Stimulated activated CD8-positive, alpha-beta memory T cell treated with anti-CD3 and anti-CD28 coated beads, Interleukin-4, amount 100 ng/mL, for 1 hour (primary cell): ENCODE measurements at places on chromosomes 13 and 19.

DNA sequence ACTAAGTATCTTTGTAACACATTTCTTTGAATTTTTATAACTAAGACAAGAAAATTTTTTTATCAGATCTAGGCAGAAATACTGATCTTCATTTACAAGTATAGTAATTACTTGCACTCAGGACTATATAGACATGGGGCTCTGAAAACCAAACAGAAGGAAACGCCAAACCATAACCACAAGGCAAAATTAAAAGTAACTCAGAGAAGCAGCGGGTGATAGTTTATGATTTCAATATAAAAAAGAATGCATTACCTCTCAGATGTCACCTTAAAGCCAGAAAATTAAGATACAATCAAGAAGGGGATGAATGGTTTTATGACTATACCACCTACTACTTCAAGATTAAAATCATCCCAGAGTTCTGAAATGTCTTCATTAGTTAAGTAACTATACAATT is 6.7 kb downstream of the SHISA2 start:
- DNase-seq: no peak

DNA sequence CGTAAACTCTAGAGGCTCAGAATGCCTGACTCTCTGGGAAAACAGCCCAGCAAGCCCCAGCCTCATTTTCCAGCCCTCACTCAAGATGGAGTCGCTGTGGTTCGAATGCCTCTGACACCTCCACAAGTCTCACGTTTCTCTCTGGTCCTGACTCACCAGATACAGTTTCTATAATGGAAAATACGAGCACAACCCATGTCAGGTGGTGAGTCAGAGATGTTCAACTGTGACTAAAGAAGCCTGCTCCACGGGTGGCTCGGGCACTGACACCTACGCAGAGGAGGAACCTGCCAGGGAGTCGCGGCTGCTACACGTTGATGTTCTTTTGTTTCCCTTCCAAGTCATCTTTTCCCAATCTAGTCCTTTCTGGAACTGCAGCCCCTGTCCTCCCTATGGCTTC is 87.1 kb upstream of the STK24 start:
- no peak for DNase-seq

DNA sequence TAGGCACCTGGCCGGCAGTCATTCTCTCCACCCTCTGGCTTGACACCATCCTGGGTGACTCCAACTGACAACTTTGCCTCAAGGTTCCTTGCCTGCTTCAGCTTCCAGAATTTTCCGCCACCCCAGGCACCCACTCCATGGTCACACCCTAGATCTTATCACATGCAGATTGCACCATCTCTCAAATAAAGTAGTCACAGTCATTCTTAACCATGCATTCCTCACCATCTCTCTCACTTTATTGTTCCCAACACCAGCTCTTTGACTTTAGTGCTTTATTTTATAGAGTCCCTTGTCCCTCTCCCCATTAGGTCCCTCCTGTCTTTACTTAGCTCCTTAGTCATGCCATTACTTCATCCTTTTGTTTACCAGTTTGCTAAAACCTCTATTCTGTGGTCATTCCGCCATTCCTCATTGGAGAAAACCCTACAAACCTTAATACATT is 351.7 kb downstream of the SPRY2 start:
- DNase-seq: no peak

GRCh38 chr13:90302107-90302506 is 1045.4 kb upstream of the MIR17HG start:
- no peak for DNase-seq

GRCh38 chr19:30631033-30631370 is 258.8 kb downstream of the ZNF536 start:
- DNase-seq: no peak

DNA sequence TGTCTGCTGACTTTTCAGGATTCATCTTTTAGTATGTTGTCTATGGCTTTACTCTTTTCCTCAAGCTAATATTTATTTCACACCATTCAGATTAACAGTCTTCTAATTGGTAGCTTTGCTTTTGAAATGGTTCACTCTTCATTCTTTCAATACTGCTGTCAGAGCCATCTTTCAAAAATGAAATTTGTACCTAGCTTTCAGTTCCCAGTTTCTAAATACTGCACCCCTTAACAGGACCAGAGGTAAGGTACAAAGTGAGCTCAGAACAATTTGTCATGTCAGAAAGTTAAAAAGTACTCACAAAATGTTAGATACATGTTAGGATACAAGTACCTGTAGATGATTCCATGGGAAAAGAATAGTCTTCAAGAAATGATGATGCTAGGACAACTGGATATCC is 83.0 kb downstream of the FNDC3A start:
- no peak for DNase-seq

- no peak for DNase-seq
These were observed 75.5 kb upstream of the MEDAG start for GRCh38 chr13:30830638-30830965.

DNA sequence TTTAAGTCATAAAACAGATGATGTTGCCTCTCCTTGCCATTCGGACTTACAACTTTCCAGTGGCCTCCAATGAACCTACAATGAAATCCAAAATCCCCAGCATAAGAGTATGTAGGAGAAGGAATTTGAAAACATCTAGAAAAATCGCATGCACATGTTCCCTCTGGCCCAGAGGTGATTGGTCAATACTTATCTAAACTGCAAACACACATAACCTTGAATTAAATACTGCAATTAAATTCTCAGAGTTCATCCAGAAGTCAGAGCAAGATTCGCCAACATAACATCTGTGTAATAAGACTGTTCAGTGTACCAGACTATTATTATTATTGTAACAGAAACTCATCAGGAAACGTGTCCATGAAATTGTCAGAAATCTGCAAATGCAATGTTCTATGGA is 82.2 kb upstream of the USP29 start:
- DNase-seq: no peak

- no peak for DNase-seq
These were observed 1.0 kb upstream of the MEF2B start for GRCh38 chr19:19170873-19171672.

DNA sequence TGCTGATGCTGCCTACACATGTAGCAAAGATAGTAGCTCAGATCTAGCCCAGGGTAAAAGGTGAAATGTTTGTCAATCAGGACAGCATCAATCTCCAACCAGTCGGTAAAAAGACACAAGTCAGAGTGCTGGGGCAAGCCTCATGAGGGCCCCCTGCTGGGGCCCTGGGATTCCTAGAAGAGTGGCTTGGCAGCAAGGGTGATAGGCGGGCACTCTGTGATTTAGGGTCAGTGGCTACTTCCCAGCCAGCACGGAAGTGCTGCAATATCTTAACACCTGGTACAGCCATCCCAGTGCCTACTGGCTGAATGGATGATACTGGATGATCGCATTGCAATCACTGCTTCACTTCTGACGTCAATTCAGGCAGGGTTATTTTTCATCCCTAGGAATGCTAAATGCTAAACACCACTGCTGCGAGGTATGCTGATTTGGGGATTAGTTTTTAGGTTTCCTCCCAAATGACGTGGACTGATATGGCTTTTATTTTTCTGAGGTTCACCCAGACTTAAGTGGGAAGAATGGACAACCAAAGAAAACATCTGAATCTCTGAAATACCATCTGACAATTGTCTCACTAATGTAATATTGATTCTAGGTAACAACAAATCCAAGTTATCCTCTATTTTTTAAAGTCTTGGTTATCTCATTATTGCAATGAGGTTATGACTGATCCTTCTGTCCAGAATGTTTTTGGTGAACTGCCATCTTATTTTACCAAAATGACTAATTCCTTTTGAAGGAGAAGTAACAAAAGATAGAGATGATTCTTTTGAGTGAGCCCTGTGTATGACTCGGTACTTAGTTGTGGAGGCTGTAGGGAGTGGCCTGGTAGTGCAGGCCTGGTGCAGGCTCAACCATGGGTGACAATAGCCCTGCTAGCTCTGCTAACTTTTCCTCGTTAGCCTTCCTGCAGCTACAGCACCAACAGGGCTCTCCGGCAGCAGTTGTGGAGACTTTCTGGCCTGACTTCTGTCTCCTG is 432.5 kb downstream of the FGF9 start:
- no peak for DNase-seq

GRCh38 chr13:36847606-36848005 is 28.6 kb downstream of the RFXAP start:
- DNase-seq: no peak

- no peak for DNase-seq
These were observed 961 bp upstream of the URI1 start for GRCh38 chr19:29940971-29941585.

DNA sequence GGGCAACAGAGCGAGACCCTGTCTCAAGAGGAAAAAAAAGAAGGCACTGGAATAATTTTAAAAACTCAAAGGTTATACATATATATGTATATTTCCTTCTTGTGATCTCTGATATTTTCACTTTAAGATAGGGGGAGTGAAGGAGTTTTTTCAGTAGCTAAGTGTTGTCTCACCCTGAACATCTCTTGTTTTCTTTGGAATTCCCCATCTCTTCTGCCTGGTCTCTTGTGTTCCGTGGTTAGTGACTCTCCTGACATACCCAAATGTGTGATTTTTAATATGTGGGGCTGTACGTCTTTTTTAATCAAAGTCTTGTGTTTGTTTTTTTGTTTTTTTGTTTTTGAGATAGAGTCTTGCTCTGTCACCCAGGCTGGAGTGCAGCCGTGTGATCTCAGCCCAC is 15.3 kb upstream of the KCTD4 start:
- no peak for DNase-seq
